ENCODE measurements at places on chromosomes 12 and 14.

DNA sequence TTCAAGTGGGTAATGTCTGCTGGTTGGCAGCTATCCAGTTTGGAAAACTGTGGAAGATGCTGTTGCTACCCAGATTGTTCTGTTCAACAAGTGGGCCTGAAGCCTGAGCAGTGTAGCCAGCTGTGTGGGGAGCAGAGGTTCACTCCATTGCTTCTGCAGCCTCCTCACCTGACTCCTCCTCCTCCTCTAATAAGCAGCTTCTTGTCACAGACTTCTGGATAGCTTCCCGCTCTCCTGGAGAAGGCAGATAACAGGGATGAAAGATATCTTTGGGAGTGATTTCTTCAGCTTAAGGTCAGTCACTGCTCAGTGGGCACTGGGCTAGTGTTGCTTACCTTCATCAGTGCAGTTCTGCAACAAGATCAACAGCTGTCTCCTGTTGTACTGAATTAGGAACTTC lies 2.0 kb downstream of the POP5 start:
- no peak for DNase-seq

- DNase-seq: no peak
These were observed 1.8 kb upstream of the GLIPR1L2 start for GRCh38 chr12:75389061-75389460.

GRCh38 chr12:103505371-103506236 lies 9.8 kb upstream of the C12orf42 start:
- peak; percentile 87 for DNase-seq

- peak; percentile 39 for DNase-seq
These were observed 17.4 kb downstream of the BICDL1 start for GRCh38 chr12:120006258-120006975.

DNA sequence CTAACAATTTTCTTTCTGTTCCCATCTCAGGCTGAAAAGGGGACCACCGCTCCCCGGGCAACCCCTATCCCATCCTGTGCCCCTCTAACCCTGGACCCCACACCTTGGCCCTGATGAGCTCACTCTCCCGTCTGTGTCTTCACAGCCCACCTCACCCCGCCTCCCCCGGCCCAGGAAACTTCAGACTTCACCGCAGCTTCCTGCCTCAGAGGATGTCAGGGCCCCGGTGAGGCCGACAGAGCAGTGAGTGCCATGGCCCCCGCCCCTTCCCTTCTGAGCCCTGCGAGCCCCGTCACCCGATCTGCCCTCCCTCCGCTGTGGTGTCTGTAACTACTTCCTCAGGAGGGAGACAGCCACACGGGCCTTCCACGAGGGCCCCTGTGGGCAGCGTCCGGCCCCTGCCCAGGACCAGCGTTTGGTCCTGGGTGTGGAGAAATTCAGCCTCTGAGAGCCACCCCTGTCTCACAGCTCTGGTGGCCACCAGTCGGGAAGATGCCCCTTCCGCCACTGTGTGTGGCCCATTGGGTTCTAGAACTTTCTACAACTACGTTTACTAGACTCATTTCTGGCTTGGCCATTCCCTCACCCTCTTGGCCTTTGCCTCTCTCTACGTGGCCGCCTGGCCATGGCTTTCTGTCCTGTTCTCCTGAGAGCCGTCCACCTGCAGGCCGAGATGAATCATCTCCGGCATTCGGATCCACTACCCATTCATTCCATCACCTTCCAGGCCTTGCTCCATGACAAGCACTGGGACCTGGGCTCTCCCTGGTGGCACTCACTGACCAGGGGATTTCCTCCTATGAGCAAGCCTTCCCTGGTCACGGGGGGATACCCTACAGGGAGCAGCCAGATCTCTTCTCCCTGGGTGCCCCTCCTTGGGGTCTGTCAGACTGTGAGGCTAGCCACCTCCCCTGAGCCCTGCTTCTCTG lies 3.4 kb downstream of the RHOF start:
- DNase-seq: peak; percentile 95

- no peak for DNase-seq
These were observed 239.5 kb upstream of the DCN start for GRCh38 chr12:91422127-91422526.

DNA sequence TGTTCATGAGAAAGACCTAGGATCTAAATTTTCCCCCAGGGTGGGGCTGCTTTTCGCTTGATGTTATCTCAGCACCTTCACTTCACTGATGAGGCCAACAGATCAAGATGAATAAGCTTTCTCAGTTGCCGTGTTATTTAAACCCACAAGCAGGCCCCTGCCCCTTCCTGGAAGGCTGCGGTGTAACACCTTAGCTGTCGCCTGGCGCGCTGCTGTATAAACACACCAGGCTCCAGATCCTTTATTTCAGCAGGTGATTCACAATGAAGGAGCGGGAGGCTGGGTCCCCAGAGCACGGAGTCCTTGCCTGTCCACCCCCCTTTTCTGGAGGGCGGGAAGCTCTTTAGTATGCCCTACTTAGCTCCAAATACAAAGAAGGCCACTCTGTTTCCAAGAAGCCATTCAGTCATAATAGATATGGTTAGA lies 515.4 kb downstream of the FUT8 start:
- DNase-seq: peak; percentile 92

DNA sequence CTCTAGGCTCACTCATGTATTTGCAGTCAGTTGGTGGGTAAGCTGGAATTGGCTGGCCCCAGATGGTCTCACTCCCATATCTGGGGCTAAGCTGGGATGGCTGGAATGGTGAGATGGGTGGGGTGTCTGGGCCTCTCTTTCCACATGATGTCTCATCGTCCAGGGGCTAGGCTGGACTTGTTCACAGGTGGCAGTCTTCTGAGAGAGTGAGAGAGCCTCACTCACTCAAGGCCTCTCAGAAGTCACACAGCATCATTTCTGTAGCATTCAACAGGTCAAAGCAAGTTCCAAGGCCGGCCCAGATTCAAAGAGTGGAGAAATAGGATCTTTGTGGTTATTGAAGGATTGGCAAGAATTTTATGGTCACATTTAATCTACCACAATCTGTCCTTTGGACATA lies 102.7 kb downstream of the UNC79 start:
- no peak for DNase-seq

- DNase-seq: no peak
These were observed 167.9 kb downstream of the PAX9 start for GRCh38 chr14:36829547-36829946.

DNA sequence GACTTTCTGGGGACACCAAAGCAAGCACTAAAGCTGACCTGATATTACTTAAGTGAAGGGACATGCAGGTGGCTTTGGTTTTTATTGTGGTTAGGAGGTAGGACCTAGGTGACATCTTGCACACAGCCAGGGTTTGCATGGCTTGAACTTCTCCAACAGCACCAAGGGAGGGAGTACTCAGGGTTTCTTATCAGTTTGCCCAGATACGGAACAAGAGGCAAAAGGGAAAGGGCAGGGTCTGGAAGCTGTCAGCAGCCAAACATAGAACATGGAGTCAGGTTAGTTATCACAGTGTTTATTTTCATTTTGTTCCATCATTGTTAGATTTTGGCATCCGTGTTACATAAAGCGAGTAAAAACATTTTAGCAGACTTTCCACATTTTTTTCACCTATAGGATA lies 186.3 kb upstream of the CLEC14A start:
- no peak for DNase-seq

All from activated CD4-positive, alpha-beta T cell treated with anti-CD3 and anti-CD28 coated beads, Interleukin-2, Interleukin-4, amounts not matched to agents 100 ng/mL and 50 ng/mL, durations not matched to agents 16 hours and 8 hours (primary cell).